ENCODE measurements at places on chromosomes 1 and 21.

DNA sequence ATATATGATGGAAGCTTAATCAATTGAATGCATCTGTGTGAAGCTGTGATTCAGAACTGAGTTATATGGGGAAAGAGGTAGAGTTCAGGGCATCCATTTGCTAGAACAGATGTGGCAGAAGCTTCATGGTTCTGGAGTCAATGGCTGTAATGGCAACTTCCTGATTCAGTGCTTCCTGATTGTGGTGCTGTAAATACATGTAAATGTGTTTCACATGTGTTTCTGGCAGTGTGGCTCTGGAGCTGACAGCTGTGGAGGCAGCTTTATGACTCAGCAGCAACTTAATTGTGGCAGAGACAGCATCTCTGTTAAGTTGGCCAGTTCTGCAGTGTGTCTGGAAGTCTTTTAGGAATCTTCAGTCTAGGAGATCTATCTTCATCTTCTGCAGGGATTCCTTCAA is 226.6 kb upstream of the ZRANB2 start:
- peak; percentile 60 for DNase-seq

- DNase-seq = no peak
These were observed 173.6 kb upstream of the SGIP1 start for GRCh38 chr1:66360285-66360724.

GRCh38 chr1:111110197-111110899 is 29.5 kb downstream of the DRAM2 start:
- peak; percentile 61 for DNase-seq

DNA sequence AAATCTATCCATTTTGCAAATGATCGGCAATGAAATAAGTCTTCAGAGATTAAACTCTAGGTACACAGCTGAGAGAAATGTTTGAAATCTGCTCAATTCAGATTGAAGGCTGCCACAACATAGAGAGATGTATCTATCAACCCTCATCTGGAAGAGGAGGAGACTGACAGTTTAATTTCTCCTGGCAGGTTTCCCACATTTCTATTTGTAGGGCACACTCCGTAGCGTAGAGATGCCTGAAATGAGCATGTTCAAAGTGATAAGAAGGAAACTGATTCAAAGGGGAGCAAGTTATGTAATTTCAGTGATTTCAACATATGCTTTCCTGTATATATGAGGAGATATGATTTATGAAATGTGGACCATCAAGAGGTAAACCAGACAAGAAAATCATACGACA is 44.1 kb downstream of the NIBAN1 start:
- DNase-seq = no peak

GRCh38 chr1:94640125-94640524 is 98.6 kb upstream of the F3 start:
- DNase-seq = no peak

DNA sequence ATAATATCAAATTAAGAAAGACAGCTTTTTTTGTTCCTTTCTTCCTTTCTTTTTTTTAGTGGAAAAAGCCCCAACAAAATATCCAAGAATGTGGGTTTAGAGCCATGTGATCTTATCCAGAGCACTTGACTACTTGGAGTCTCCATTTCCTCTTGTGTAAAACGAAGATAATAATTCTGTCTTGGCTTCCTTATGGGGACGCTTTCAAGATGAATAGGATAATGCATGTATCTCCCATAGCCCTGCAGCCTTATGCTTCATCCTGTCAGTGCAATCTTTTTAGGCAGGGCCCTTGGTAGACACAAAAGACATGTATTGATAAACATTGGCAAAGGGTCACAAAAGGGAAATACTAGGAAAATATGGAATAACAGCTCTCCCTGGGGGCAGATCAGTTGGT is 34.8 kb downstream of the ZBTB18 start:
- no peak for DNase-seq

DNA sequence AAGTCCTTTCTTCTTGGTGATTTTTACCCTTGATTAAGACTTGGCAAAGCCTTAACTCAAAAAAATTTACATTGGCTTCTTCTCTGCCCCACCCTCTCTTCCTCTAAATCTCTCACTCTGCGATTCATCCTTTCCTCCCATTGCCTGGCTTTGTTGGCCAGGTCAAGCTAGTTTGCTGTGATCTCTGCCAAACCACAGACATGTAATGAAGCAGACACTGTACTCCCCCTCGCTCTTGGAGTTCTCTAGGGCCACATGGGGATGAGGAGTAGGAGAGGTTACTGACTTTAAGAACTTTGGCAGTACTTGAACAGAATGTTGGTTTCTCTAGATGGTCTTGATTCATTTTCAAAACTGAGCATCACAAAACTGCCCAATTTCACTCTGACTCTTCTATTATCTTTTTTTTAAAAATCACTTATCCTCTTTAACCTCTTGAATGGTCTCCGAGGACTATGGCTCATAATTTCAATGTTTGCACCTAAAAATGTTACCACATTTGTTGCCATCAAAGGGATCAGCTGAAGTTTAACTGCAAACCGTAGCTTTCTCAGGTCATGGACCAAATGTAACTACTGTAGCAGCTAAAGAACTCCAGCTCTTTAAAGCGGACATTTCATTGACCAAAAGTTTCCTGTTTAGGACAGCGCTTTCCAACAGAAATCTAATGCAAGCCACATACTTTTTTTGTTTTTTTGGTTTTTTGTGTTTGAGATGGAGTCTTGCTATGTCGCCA is 62.7 kb upstream of the IPO9 start:
- peak; percentile 95 for DNase-seq

DNA sequence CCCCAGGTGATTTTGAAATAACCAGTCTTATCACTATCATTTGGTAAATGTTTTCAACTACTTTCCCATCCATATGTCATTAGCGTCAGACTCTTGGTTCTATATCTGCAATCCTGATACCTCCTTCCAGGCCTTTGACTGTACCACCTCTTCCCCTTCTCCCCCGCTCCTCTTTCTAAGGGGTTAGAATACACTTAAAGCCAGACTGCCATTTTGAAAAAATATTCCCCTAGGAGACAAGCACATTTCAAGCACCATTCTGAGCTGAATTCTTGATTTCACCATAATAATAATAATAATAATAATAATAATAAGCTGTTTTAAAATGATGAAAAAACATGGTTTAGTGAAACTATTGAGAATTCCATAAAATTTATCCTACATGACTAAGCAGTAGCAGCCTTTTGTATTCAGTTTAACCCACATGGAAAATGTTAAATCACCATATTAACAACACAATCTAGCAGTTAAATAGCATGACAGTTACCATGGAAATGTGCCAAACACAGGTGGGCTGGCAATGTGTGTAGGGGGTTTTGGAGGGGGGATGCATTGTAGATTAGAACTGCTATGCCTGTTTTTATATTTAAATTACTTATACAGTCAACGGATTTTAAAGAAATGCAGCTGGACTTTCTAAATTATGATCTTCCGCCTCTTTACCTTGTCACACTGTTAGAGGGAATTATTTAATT is 480.2 kb upstream of the DEPDC1 start:
- DNase-seq = no peak

GRCh38 chr1:25522031-25522655 is 21.3 kb upstream of the LDLRAP1 start:
- DNase-seq = no peak

- no peak for DNase-seq
These were observed 24.4 kb upstream of the LEPR start for GRCh38 chr1:65395887-65396612.

All from cardiac fibroblast (primary cell).